Stimulated activated CD8-positive, alpha-beta memory T cell treated with anti-CD3 and anti-CD28 coated beads, Interleukin-4, amount 100 ng/mL, for 4 hours (primary cell): ENCODE measurements at places on chromosomes 6 and 20.

DNA sequence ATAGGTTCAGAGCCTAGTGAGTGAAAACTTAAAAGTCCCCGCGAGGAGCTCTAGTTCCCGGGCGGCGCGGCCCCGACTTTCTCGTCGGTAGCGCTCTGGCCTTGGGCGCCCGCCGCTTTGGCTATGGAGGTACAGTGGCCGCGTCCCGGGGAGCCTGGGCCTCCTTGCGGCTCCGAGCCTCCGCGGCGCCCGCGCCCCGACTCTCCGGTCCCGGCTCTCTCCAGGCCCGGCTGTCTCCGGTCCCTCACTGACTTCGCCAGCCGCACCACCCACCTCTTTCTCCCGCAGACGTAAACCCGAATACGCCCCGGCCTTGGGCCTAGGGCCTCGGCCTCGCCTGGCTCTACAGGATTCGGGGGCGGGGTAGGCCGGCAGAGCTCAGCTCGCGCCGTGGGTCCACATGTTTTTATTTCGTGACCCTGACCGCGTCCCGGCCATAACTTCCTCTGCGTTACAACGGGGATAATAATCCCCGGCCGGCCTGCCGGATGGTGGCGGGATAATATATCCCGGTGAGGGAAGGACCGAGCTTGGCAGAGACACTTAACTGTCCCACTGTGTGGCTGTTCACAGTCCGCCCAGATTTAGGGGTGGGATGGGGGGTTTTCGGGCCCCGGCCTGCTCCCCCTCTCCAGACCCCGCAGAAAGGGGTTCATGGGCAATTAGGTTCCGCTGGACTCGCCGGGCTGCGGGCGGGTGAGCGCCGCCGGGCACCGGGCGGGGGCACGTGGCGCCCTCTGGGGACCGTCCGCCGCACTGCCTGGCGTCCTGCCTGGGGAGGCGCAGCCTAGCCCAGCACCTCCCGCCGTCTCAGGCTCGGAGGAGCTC lies 10.0 kb upstream of the TBX18 start:
- DNase-seq, result no peak

- no peak for DNase-seq
Measured at GRCh38 chr20:5674176-5674660, 76.0 kb upstream of the SHLD1 start.

DNA sequence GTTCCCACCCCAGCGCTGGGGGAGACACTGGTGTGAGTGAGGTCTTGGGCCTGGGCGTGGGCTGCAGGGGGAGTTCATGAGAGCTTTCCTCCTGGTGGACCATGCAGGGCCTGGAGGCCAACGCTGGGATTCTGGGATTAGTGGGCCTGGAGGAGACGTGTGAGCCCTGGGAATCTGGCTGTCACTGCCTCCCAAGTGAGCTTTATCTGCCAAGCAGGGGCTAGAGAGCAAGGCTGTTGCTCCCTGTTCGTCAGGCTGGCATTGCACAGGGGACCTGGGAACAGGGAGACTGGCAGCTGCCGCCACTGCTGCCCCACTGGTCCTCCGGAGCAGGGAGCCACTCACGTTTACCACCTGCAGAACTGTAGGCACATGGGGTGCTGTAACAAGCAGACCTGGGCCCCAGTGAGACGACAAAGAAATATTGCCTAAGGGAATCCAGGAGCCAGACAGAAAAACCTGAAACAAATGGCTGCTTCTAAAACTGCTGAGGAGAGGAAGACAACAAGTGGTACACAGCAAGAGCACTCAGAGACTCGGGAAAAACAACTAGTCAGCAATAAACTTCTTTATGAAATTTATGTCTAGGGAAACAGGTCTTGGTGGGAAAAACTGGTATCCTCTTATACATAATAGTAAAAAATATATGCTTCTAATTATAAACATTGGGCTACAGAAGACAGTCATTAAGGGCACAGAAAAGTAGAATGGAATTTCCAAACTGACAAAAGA lies 45.2 kb downstream of the PPP1R3G start:
- DNase-seq, result no peak

DNA sequence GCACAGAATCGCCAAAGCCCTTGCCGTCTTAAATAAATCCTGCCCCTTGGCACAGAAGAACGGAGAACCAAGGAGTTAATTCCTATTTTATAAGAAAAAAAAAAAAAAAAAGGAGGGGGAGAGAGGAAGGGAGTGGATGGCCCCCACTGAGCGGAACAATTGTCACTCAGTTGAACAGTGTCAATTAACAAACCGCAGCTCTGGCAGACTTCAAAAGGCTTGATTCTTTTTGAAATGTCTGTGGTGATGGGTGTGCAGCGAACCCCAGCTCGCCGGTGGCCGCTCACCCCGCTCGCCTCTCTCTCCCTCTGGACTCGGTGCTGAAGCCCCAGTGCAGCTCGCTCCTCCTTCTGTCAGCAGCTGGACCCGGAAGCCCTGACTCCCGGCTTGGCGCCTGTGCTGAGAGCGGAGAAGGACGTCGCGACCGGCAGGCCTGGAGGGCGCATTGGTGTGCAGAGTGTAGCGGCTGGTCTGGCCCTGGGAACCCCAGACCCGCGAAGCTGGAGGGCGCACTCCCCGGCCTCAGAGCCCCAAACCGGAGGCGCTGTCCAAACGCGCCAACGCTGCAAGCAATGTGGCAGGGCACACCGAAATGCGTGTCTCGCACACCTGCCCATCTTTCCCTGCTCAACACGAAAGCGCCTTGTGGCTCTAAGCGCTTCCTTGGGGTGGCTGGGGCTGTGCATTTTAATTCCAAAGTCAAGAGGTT lies 3.4 kb downstream of the LINC00237 start:
- no peak for DNase-seq

GRCh38 chr6:117288083-117288715 lies 22.8 kb downstream of the VGLL2 start:
- no peak for DNase-seq

DNA sequence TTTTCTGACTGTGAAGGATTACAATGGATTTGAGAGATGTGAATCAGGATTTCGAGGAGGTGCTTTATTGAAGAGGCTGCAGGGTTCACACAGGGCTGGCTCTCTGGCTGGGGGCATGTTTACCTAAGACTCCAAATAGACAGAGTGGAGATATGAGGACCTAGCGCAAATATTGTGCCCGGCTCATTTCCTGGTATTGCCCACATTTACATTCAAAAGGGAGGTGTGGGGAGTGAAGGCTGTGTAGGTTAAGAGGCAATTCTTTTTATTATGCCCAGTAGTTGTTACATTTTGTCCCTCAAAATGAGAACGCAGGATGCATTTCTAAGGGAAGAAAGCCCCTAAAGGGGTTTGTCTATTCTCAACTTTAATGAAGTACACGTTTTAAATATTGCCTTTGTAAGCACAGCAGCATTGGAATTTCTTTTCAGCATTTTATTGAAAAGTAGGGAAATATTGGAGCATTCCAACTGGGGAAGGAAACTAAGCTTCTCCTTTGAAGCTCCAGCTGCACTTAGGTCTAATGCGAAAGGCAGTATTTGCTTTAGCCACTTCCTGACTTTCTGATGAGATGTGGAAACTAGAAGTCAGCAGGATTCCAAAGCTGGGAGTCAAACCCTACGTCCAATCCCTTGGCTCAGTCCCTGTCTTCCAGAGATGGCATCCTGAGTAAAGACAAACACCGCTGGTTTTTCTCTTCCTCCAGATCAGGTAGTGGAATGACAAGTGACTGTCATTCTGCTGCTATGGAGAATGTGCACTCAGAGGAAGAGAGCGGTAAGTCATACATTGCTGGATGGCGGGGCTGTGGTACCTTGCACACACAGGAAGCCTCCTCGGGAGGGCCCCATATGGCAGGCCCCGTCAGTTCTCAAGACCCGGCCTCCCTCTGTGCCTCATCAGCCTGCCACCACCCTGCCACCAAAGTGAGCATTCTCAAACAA lies 70.7 kb downstream of the MYB start:
- DNase-seq, result no peak
